Activated T-helper 1 cell treated with anti-CD3 and anti-CD28 coated beads, Interleukin-2, amount 50 U/mL, for 16 hours (primary cell): ENCODE measurements at places on chromosomes 2 and 18.

DNA sequence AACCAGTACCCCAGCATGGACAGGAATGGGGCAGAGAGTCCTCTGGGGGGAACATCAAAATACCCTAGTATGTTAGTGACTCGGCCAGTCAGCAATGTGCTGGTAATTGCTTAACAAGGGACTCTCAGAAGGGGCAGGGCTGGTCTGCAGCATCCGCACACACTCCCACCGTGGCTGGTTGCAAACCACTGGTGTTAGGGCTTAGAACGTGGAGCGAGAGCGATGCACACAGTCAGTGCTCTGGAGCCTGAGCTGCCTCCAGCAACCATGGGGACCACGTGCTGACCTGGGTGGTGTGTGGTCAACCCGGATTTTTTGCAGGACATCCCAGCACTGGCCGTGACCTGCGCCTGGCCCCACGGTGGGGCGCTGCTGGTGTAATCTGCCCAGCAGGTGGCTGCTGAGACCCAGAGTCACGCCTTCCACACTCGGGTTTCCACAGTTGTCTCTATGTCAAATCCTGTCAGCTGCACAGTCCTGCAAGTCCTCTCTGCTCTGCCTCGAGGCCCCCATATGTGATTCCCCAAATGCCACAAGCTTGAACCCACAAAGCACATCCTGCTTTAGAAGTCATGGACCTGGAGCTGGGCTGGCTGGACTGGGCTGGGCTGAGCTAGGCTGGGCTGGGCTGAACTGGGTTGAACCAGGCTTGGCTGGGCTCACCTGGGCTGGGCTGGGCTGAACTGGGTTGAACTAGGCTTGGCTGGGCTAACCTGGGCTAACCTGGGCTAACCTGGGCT, 50.6 kb upstream of the GPC1 start:
- no peak for DNase-seq

GRCh38 chr2:212532585-212532984, 6.0 kb downstream of the ERBB4 start:
- DNase-seq = no peak

GRCh38 chr2:151766437-151767153, 32.3 kb upstream of the NEB start:
- DNase-seq = no peak

- DNase-seq = no peak
These were observed 177.9 kb upstream of the ARL4C start for GRCh38 chr2:234674781-234675201.

DNA sequence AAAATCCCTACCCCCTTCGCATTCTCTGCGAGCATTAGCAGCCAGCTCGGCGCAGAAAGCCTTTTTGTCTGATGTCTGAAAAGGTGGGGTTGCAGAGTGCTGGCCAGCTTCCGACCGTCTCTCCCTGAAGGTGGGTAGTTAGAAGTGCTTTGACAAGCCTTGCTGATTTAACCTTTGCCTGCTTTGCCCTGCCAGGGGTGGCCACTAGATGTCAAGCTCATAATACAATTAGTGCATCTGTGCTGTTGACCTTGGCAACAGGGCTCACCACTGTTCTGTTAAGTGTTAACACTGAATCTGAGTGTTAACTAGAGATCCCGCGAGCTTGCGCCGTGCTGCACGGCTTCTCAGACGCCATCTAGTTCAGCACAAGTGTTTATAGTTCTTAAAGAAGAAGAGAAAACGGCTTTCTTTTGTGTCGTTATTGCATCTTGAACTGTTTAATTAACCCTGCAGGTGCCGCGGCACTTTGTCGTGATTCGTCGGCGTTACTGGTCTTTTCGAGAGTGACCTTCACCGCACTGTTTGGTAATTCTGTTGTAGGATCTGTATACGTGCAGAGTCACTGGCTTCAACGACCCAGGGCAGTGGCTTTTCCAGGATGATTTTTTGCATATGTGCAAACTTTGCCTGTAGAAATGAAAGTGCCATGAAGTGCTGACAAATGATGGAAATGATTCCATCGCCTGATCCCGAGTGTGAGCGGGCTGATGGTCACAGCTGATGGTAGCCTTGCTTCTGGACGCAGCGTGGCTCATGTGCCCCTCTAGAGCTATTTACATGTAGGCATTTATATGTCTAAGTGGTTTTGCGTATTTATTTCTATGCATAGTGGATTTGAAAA, 5.5 kb downstream of the SALL3 start:
- DNase-seq = no peak

DNA sequence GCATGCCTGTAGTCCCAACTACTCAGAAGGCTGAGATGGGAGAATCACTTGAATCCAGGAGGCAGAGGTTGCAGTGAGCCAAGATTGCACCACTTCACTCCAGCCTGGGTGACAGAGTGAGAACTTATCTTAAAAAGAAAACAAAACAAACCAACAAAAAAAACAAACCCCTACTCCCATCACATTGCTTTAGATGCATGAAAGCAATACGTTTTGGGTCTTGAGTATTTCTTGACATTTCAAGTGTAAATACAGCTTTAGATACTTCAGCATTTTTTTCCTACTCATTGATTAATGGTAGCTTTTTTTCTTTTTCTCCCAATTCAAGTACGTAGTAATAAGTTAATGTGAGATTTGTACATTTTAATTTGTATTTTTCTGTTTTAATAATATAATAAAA, 20.3 kb downstream of the RASGRP3 start:
- no peak for DNase-seq

DNA sequence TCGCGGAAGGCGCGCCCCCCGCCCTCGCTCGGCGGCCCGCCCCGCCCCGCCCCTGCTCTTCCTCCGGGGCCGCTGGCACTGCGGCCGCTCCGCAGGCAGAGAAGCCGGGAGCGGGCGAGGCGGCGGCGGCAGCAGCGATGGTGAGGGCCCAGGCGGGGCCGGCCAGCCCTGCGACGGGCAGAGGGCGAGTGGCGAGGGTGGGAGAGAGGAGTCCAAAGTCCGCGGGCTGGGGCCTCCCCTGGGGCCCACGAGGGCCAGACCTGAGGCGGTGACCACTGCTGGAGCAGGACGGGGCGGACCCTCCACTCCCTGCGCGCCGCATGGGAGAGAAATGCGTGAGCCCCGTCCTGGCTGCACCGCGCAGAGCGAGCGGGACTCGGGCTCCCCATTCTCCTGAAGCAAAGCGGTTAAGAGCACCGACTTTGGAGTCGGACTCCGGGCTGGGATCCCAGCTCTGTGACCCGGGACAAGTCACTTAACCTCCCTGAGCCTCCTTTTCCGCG, at the start of gene VAMP5:
Gene VAMP5 (plus strand): TSS at position 78 of the 503 bp plus-strand sequence. CDS start 60 bp downstream, at position 138.
- no peak for DNase-seq

DNA sequence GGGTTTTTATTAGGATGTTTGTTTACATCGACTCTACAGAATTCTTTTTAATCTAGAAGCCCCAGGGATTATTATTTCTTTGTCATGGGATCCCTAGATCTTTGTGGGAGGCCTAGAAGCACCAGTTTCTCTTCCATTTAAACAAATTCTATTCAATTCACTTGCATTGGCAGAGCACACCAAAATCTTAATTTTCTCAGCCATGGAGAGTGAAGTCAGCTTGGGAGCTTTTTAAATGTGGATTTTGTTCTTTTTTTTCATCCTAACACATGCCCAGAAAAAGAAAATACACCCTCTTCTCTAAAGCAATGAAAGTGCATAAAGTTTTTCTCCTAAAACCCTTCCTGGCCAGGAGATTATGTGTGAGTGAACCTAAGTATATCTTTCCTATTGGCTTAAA, 38.5 kb downstream of the CDCA7 start:
- DNase-seq = no peak

GRCh38 chr2:2935445-2936149, 442.0 kb downstream of the EIPR1 start:
- DNase-seq = no peak

DNA sequence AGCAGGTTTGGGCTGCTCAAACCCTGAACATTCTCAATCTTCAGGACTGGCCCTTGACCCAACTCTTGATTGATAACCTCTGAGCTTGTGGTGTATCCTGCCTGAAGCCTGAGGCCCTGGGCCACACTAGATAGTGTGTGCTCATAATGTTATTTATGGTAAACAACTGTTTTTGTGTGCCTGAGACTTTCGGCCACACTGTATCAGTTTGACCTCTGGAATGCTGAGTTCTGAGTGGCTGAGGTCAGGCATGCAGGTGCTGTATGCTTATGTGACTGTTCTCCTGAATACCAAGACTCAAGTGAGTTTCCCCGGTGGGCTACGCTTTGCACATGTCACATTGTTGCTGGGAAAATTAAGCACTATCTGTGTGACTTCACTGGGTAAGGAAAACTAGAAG, 82.2 kb upstream of the RMP24 start:
- no peak for DNase-seq

DNA sequence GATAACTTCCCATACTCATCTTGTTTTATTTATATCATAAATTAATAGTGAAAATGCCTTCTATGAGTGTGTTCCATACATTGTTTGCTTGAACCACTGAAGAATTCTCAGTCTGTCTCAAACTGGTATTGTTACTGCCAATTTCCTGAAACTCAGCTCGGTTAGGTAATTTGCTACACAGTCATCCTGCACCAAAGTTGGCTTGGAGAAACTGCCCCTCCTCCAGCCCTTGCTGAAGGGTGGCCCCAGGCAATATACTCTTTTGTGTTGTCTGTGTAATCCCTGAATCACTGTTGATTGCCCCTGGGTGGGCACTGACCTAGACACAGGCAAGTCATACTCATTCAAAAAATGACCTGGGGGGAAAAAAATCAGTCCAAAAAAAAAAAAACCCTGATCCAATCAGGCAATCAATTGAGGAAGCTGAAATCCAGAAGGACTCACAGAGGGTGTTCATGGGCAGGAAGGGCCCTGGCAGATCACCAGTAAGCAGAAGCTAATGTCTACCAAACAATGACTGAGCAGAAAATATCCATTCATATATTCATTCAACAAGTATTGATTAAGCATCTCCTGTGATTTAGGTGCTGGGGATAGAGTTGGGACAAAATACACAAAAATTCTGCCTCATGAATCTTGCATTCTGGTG, 3.8 kb upstream of the SESTD1 start:
- no peak for DNase-seq

- DNase-seq = no peak
These were observed 63.5 kb upstream of the RASGRP3 start for GRCh38 chr2:33412920-33413319.

GRCh38 chr2:174224665-174225288, 23.6 kb downstream of the OLA1 start:
- no peak for DNase-seq

DNA sequence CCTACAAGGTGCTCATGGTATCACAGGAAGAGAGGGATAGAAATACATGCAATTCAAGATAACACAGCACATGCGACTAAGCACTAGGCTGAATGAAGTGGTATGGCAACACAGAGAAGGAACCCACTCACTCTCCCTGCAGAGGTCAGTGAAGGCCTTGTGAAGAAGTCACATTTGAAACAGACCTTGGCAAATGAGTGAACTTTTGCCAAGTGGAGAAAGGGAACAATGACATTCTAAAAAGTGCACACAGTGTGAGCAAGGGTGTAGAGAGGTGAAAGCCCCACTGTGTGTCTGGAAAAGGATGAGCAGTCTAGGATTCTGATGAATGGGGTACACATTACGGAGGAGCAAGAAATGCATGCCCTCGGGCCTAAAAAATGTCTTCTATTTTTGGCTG, 23.3 kb downstream of the KLF7 start:
- DNase-seq = no peak

- no peak for DNase-seq
These were observed 148.0 kb upstream of the ALPP start for GRCh38 chr2:232230560-232230959.

GRCh38 chr2:151614606-151615306, 119.5 kb downstream of the NEB start:
- DNase-seq = no peak

GRCh38 chr2:28593160-28593755, 97.4 kb downstream of the PLB1 start:
- no peak for DNase-seq

DNA sequence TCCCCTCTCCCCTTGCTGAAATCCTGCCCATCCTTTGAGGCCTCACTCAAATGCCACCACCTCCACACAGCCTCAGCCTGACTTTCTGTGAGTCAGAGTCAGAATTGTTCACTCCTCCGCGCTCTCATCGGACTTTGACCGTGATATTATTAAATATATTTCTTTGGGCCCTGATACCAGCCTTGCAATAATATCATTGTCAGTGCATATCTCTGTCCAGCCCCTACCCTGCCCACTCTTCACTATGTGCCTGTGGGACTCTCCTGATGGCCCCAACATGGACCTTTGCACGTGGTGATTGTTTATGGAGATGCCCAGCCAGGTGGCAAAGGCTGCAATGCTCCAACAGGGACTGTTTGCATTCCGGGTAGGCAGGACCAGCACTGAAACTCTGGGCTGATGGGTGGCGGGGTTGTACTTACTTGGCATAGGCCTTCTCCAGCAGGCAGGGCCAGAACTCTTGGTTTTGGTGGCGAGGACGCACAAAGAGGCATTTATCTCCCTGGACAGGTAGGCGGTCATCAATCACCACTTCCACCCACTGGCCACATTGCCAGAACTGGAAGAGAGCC, 37.3 kb downstream of the CAPN13 start:
- DNase-seq = no peak

GRCh38 chr2:104049438-104049837, 804.5 kb upstream of the POU3F3 start:
- no peak for DNase-seq

DNA sequence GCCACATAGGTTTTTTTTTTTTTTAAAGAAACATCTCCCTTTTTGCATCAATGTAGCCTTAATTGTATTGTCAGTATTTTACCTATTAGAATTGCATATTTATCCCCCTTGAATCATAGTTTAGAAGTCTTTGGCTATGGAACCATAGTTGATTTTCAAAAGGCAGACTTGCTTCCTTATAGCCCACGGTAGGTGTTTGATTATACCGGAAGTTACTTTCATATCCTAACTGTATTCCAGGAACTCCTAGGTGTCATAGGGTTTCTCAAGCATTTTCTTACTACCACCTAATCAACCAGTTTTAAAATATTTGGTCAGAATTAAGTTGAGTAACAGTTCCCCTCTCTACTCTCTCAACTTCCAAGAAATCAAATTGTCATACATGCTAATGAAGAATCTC, 86.6 kb upstream of the TSPYL6 start:
- no peak for DNase-seq

GRCh38 chr2:21003572-21004180, 40.2 kb downstream of the APOB start:
- DNase-seq = no peak

- no peak for DNase-seq
These were observed 24.5 kb upstream of the KCNE4 start for GRCh38 chr2:223027442-223027841.

GRCh38 chr18:57077786-57078552, 68.9 kb upstream of the BOD1L2 start:
- DNase-seq = no peak

DNA sequence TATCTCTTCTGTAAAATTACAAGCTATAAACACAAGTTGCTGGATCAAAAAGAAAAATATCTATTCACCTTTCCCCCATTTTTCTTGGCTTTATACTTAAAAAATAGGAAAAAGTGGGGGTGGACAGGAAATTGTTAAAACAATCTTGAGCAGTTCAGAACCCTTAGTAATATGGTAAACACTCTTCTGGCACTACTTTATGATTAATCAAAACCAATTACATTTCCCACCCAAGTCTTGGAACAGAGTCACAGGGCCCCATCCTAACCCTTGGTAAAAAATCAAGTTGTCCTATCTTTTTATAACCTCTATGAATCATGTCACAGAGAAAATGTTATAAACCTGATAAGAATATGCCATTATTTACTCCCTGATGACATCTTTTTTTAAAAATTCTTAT, 328.2 kb upstream of the LYPD1 start:
- no peak for DNase-seq
